ENCODE measurements at places on chromosomes 4 and X.

DNA sequence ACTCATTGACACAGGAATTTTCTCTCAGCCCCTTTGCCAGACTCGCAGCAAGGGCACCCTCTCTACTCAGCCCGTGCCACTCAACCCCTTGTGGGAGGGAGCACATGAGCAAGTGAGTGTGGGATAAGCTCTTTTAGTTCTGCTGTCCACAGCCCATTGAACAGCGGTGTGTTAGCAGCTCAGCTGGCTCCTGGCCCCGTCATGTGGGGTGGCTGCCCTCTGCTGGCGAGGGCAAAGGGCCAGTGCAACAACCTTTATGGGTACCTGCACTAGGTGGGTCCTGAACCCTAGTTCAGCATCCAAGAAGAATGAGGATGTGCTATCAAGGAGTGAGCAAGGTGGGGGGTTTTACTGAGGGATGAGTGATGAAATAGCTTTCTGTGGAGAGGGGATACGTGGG is 85.0 kb upstream of the ZNF81 start:
- DNase-seq, result no peak

DNA sequence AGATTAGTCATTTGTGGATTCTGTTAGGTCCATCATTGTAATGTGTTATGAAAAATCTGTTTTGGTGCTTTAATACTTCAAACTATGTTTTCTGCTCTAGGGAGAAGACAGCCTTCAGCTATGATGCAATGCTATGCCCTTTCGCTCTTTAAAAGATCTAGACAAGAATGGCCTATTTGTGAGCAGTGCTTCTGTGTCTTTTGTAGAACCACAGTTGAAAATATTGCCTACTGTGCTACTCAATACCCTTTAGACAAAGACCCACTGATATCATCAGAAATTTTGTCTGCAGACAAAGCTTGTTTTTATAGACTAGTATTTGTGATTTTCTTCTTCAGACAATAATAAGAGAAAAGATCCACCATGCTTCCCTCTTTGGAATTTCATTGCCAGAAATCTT is 44.6 kb upstream of the SLITRK2 start:
- no peak for DNase-seq

GRCh38 chr4:35189988-35190613 is 1054.2 kb downstream of the ARAP2 start:
- DNase-seq, result no peak

DNA sequence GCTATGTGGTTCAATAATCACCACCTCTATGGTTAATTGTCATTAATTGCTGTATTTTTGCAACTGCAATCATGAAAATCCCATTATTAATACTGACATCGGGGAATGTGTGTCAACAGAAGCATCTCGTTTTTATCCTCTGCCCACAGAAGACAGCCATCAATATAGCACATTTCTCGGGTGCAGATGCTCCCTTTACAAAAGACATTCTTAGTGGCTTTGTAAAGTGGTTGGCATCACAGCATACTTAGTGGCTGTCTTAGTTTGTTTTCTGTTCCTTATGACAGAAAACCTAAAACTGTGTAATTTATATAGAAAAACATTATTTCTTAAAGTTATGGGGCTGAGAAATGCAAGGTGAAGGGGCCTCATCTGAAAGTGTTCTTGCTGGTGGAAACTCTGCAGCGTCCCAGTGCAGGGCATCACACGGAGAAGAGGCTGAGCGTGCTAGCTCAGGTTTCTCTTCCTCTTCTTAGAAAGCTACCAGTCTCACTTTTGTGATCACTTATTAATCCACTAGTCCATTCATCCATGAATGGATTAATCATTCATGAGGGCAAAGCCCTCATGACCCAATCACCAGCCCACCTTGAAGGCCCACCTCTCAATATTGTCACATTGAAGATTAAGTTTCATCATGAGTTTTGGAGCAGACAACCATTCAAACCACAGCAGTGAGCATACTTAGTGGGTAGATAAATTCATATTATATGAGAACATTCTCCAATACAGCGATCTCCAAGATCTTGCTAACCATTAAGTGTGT is 1067.7 kb upstream of the PABPC4L start:
- DNase-seq, result no peak

DNA sequence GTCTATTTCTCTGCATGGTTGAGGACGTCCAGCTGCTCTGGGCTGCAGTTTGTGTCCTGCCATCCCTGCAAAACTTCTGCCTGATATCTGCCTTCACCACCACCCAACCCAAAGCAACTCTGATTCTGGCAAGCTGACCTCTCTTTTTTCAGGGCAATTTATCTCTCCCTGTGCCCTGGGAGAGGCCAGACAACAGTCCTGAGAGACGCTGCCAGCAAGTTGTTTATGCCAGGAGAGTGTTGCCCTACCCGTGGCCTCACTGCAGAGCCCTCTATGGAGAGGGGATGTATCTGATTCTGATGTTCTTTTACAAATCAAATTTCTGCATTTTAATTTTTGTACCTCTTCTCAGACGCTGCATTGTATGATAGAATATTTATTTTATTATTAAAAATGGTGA is 36.6 kb upstream of the BRWD3 start:
- DNase-seq, result no peak
